ENCODE measurements at places on chromosomes 5 and 9.
A peak's percentile ranks its signal among the peaks of the same experiment; 100 is the strongest.

DNA sequence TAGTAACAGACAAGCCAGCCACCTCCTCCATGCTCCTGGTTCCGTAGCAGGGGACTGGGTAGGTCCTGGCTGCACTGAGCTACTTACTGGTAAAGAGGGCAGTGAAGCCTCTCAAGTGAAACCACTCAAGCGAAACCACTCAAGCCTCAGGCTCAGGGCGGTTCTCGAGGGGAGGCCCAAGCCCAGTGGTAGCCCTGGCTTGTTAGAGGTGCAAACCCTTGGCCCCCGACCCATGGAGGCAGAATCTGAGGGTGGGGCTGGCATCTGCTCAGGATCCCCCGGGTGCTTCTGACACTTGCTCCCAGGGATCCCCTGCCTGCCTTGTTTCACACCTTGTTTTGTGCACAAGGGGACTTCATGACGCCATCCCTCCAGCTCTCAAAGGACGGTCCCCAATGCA is 76.5 kb upstream of the OLFM1 start:
- DNase-seq: no peak

- DNase-seq: no peak
Observed at GRCh38 chr5:133669472-133669871, 57.1 kb upstream of the FSTL4 start.

DNA sequence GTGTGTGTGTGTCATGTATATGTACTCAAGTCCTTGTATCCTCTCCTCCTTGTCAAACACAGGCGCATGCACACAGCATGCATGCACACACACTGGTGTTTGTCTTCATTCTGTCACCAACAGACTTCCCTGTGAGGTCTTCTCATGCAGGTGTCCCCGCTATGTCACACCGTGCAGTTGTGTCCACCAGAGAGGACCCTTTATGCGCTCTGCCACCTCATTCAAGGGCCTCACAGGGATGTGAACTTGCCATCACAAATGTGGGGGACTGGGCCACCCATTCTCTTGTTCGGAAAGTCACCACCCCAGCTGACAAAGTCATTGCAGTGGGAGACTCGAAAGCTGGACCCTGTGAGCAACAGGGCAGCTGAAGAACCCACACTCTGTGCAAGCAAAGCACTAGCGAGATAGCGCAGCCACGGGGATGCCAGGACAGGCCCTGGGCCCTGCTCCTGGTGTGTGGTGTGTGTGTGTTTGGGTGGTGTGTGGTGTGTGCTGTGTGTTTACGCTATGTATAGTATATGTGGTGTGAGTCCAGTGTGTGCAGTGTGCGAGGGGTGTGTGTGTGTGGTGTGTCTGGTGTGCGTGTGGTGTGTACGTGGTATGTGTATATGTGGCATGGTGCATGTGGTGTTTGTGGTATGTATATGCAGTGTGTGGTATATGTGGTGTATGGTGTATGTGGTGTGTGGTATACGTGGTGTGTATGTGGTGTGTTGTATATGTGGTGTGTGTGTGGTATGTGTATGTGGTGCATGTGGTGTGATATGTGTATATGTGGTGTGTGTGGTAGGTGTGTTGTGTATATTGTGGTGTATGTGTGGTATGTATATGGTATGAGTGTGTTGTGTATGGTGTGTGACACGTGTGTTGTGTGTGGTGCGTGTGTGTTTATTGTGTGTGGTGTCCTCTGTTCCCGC is 30.9 kb upstream of the NXNL2 start:
- DNase-seq: no peak

- no peak for DNase-seq
Observed at GRCh38 chr9:18988003-18988402, 45.0 kb downstream of the SAXO1 start.

DNA sequence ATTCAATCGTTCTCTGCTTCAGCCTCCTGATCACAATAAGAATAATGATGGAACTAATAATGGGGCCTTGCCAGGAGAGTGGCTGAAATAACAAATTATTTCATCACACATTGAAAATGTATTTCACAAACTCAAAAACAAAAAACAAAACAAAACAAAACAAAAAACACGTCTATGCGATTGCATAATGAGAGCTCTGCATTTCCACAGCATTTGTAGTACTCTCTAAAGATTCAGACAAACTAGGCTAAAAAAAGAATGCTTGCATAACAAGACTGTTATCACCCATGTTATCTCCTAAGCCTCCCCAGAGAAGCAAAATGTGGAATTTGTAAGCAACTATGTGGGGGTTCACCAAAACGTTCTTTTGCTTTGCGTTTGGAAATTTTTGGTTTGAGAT is 48.1 kb downstream of the PRELID2 start:
- DNase-seq: no peak

GRCh38 chr5:1470762-1471211 is 25.5 kb upstream of the SLC6A3 start:
- DNase-seq: no peak

DNA sequence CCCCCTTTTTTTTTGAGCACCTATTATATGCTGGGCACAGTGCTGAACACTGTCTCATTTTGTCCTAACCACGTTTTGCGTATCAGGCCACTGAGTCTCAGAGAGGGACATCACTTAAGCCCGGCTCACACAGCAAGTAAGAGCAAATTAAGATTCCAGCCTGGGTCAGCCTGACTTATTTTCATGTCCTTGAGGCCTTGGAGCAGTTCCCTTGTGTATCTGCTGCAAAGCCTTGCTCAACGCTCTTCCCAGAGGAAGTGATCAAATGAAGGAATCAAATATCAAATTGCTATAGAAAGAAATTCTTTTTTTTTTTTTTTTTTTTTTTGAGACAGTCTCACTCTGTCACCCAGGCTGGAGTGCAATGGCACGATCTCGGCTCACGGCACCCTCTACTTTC is 30.7 kb downstream of the ERGIC1 start:
- DNase-seq: no peak

GRCh38 chr9:137725598-137725997 is 106.8 kb downstream of the EHMT1 start:
- DNase-seq: no peak

- DNase-seq: no peak
Observed at GRCh38 chr5:23840083-23840482, 332.7 kb downstream of the PRDM9 start.

- DNase-seq: peak; percentile 4
Observed at GRCh38 chr5:27010646-27011045, 27.7 kb downstream of the CDH9 start.

DNA sequence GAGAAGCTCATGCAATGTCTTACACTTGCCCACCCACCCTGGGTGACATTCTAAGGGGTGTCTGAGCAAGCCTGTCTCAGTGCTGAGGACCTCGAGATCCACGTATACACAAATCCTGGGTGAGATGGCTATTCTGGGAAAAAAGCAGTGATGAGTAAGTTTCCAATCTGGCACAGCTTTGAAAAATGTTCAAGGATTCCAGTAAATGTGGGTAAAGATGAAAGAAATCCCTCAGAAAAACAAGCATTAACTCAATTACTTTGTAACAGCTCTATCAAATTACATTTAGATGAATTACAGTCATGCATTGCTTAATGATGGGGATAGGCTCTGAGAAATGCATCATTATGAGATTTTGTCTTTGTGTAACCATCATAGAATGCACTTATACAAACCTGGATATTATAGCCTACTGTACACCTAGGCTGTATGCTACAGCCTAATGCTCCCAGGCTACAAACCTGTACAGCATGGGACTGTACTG is 26.9 kb downstream of the GOLM1 start:
- DNase-seq: peak; percentile 42

DNA sequence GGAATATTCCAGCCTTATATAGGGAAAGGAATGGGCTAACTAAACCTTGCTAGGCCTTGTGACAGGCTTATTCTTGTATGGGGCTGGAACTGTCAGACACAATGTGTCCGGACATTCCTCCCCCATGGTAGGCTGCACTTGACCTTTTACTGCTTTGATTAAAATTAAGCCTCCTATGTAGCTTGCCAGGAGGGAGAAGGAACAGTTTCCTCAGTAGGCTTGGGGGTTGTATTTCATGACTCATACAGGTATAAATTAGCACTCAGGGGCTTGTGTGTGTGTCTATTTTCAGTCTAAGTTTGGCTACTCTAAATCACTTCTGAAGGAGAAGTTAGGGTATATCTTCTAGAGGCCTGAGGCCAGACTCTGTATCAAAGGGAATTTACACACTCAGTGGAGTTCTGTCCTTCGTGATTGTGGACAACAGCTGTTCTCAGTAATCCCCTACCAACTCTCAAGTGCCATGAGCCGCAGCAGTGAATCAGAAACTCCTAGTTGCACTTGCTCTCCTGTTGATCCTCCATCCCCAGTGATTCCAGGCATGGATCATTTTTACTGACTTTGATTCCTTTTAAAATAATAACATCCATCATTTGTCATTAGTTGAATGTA is 16.4 kb downstream of the ADAMTS16 start:
- no peak for DNase-seq

- DNase-seq: no peak
Observed at GRCh38 chr9:14883310-14883944, 26.8 kb downstream of the FREM1 start.

DNA sequence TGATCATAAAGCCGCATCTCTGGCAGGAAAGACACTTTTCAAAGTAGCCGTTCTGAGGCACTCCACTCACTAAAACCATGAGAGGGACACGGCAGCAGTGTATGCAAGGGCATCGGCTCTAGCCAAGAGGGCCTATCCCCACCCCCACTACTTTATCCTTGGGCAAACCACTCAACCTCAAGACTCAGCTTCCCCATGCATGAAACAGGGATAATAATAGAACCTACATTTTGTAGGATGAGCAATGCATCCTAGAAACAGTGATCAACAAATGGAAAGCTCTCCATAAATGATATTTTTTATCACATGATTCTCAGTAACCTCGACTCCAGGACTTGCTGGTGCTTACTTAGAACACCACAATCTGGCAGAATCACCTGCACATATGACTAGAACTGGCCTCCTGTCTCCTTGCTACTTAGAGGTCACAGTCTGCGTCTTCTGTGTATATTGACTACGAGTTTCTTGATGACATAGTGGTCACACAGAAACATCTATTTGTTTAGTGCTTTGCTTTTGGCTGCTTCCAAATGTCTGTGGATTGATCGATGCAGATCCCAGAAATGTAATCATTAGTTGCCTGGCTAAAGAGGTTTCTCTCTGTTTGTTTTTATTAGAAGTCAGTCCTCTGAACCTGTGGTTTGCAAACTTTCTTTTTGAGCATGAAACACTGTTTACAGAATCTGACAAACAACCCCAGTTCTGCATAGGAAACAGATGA is 102.1 kb downstream of the LHFPL2 start:
- DNase-seq: no peak

DNA sequence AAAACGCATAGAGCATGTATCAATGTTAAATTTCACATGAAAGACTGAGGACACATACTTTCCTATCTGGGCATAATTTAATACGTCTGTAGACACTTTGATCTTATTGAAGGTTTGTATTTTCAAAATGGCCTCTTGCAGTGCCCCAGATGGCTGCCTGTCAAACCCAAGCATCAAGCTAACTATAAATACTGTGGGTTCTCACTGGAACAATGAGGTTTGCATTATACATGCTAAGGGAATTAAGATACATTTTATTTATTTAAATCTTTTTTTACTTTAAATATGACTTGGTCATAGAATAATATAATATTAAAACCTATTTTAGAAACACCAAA is 702.9 kb upstream of the GRAMD2B start:
- no peak for DNase-seq

DNA sequence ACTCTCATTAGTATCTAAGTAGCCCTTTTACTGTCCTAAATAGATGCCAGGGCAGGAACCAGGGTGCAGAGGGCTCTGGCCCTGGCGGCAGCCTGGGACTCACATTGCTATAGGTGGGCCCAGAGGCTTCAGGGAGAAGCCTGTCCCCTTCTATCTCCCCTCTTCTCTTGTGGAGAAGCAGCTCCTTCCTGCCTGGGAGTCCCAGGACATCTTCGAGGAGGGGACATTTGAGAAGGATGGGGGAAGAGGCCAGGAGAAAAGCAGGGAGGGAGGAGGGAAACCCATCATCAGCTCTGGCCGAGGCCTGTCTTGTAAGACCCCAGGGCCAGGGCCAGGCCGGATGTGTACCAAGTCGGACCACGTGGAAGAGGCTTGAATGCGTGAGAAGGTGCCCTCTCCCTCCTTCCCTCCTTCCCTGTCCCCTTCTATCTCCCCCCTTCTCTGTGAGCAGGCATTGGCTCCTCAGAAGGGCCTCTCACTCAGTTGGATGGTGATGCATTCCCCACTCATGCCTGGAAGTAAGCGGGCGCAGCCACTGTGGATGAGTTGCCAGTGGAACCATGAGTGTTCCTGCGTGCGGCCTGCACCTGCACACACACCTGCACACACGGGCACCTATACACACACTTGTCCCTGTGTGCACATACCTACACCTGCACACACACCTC is 20.7 kb upstream of the LPCAT1 start:
- DNase-seq: no peak

- no peak for DNase-seq
Observed at GRCh38 chr5:175731756-175732465, 74.0 kb downstream of the HRH2 start.

GRCh38 chr5:15333091-15333490 is 166.9 kb upstream of the FBXL7 start:
- DNase-seq: no peak

- DNase-seq: peak; percentile 66
Observed at GRCh38 chr5:135269199-135269598, 129.8 kb downstream of the MACROH2A1 start.

DNA sequence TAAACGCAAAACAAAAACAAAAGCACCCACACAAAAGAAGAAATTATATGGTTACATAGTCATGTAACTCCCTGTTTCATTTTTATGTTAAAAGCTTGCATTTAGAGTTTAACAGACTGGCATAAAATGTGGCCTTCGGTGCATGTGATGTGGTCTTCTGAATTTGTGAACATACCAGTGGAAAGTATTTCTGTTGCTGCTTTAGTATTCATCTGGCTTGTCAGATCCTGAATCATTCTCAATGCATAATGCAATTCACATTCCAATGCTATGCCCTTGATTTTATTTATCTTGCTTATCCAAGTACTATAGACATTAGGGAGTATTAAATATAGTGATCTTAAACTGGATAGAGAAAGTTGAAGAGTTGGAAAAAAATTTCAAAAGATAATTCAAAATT is 740.2 kb upstream of the ZNF608 start:
- DNase-seq: peak; percentile 75

DNA sequence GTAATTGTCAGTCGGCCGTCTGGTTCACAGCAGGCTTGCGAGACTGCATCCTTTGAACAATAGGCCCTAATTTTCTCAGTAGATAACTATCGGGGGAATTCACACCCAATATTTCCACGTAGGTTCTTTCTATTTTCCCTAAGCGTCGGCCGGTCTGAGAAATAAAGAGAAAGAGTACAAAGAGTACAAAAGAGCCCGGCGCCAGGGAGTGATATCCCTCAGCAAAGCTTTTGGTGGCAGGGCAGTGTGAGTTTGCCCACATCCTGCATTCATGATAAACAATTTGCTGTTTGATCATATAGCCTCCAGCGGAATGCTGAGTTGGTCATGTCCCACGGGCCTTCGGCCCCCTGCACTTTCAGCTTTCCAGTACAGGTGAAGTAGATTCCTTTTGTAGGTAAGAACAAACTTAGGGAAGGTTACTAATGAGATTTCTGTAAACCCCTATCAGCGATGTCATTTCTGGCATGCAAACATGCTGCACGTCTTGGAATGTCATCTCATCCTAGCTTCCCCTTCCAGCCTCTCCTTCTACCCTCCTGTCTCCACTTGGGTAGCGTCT is 4.7 kb upstream of the PTGR1 start:
- no peak for DNase-seq

All from fibroblast of skin of abdomen (primary cell).